ENCODE measurements at places on chromosomes 3 and 15.
A peak's percentile ranks its signal among the peaks of the same experiment; 100 is the strongest.

- no peak for DNase-seq
Measured at GRCh38 chr3:38730281-38730680, 80.8 kb upstream of the SCN5A start.

- DNase-seq = no peak
Measured at GRCh38 chr3:165070682-165071081, 7.6 kb downstream of the SI start.

DNA sequence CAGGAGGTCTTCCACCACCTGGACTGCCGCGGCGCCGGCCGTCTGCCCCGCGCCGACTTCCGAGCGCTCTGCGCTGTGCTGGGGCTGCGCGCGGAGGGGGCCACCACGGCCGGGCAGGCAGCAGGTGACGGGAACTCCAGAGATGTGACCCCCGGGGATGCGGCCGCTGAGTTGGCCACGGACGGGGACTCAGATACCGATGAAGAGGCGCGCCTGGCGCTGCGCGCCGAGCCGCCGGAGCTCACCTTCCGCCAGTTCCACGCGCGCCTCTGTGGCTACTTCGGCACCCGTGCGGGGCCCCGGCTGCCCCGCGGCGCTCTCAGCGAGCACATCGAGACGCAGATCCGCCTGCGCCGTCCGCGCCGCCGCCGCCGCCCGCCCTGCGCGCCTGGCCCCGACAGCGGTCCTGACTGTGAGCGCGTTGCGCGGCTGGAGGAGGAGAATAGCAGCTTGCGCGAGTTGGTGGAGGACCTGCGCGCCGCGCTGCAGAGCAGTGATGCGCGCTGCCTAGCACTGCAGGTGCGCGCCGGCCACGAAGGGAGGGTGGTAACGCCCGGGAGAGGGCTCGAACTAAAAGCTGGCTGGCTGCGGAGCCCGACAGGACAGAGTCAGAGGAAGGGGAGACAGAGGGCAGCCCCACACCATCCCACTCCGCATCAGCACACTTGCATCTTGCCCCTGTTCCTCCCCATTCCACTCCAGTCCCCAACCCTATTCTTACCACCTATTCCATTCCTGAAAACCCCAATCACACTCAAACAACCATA is 885 bp downstream of the EFCC1 start:
- DNase-seq = no peak

DNA sequence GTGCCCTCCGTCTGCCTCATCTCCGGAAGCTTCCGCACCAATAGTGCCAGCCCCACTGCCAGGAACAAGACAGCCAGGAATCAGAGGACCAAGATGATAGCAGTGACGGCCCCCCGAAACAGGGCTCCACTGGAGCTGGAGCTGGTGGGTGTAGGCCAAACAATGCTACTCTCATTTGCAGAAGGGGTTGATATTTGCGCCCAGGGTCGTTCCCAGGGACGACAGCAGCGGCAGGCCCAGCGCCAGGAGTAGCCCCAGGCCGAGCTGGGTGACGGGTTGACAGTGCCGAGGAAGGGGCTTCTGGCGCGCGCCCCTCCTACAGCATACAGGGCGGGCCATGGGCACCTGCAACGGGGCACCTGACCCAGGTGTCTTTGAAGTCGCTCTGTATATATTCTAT is 301.4 kb downstream of the CNTN6 start:
- no peak for DNase-seq

- no peak for DNase-seq
Measured at GRCh38 chr3:463252-464192, 267.0 kb downstream of the CHL1 start.

DNA sequence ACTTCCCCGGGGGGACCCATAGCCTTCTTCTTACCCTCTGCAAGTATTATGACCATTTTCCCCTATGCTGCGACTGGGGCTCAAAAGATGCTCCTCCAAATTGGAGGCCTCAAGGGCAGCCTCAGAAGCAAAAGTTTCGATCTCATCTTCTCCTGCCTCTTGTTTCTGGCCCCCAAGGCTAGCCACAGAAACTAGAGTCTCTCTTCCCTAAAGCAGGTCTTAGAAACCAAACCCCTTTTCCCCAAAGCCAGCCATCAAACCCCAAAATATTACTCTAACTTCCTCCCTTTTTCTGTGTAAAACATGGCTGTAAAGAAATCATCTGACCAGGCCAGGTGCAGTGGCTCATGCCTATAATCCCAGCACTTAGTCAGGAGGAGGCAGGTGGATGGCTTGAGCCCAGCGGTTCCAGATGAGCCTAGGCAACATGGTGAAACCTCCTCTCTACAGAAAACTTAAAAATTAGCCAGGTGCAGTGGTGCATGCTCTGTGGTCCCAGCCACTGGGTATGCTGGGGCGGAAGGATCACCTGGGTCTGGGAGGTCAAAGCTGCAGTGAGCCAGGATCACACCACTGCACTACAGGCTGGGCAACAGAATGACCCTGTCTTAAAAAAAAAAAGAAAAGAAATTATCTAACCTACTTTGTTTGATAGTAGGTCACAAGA is 36.7 kb upstream of the MFGE8 start:
- DNase-seq = no peak

GRCh38 chr3:33132019-33132360 is 18.2 kb downstream of the CRTAP start:
- no peak for DNase-seq

DNA sequence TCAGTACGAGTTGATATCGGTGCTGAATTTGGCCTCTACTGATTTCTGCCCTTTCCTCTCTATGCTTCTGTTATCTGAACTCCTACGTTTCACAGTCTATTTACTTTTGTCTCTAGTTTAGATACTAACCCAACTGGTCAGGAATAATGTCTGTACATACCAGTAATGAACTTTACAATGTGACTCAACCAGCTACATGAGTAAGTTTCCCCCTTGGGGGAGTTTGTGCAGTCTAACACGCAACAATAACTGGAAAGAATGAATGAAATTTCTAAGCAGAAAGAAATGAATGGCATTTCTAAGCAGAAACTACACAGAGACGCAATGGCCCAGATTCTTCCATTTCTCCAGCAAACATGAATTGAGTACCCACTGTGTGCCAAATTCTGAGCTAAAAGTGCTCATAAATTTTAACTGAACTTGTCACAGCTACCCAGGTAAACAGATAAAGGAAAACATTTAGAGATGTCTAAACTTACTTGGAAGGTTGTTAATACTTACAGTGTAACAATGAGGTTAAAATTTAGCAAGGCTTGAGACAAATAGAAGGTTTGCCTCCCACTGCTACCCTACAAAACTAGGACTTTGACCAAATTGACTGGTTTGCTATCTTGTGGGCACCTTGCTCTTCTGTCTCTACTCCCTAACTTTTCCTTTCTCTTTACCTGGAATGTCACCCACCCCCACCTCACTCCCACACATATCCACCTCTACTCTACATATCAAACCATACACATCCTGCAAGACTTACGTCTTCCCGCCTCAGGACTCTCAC is 11.6 kb downstream of the UPK1B start:
- no peak for DNase-seq

GRCh38 chr3:174414902-174415301 is 444.2 kb upstream of the NAALADL2 start:
- no peak for DNase-seq

GRCh38 chr15:81308260-81308659 is 15.7 kb downstream of the STARD5 start:
- no peak for DNase-seq

- no peak for DNase-seq
Measured at GRCh38 chr3:125605756-125606155, 10.5 kb upstream of the OSBPL11 start.

- DNase-seq = no peak
Measured at GRCh38 chr3:167051421-167051820, 328.7 kb downstream of the ZBBX start.

DNA sequence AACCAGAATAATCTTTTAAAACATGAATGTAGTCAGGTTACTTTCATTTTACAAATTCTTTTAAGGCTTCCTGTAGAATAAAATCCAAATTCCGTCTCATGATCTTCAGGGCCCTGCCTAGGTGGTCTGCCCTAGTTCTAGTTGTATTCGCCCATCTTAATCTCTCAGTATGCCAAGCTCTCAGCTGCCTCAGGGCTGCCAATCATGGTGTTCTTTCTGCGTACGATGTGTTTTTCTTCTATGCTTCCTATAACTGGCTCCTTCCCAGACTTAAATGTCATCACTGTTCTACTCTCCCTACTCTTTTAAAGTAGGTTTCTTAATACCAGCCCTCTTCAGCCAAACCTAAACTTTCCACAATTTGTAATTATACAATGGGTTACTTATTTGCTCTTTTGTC is 107.4 kb downstream of the GREM1 start:
- no peak for DNase-seq

GRCh38 chr3:53159156-53160060 is 1.6 kb upstream of the PRKCD start:
- DNase-seq = peak; percentile 59

DNA sequence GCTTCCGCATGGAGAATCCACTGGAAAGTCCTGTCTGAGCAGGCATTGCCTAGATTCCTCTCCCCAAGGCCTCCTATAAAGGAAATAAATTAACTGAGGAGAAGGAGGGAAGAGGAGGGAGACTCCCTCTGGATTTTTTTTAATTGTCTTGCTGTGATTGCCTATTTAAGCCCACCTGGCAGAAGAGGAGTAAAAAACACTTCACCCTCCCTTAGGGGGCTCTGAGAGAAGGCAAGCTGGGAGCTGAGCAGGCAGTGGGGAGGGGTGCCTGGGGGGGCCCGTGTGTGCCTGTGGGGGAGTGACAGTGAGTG is 109.9 kb downstream of the OXNAD1 start:
- no peak for DNase-seq

GRCh38 chr3:62805580-62806277 is 69.5 kb downstream of the CADPS start:
- DNase-seq = no peak

DNA sequence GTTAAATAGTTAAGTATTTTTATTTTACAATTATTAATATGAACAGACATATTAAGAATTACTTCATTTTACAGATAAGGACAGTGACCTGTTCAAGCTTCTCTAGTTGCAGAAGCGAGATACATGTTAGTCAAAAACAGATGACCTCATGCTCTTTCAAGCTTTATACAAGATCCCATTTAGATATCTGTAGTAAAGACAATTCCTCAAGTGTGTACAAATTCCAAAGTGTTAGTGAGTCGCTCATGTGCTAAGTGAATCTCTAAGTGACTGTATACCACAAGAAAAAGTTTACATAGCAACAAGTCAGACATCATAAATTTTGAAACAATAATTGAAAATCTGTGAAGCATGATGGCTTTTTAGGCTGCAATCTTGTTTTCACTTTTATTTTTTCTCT is 293.8 kb downstream of the ROBO1 start:
- no peak for DNase-seq

DNA sequence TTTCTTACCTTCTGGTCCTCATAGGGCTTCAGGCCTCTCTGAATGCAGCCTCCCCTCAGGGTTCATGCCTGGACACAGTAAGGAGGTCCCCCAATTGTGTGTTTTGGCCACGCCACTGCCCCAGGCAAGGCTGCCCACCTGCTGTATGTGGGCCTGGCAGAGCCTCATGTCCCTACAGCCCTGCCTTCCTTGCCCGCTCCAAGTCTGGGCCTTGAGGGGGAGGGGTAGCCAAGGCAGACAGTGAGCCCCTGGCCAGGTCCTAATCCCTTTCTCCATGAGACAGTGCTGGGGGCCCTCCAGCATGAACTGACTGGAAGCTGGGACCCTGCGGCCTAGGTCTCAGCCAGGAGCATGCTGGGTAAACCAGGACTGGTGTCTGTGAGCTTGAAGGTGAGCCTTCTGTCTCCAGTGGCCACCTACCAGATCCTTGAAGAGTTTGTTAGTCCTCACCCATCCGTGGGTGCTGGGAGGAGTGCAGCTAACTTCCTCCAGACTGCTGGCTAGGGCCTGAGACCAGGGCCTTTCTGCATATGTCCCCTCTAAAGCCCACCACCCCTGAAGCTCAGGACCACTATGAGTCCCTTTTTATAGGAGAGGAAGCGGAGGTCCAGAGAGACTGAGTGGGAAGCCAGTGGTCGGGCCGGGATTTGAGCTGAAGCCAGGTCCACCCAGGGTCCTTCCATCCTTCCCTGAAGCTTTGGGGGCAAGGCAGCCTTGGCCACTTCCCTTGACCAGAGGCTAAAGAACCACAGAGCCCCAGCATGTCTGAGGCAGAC is 8.7 kb downstream of the ZBTB47 start:
- DNase-seq = no peak

GRCh38 chr3:121997372-121997771 is 24.7 kb downstream of the ILDR1 start:
- DNase-seq = no peak

DNA sequence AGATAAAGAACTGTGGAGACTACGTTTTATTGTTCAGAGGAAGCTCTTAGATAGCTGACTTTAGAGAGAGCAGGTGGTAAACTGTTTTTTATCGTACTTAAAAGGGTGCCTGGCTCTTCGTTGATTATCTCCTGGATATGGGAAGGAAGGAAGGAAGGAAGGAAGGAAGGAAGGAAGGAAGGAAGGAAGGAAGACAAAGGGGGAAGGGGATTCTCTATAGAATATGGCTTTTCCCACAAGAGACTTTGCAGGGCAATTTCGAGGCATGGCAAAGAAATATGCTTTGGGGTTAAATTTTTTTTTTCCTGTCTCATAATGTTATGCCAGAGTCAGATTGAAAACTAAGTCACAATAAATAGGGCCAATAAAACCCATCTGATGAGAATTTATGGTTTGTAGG is 271.9 kb upstream of the POU1F1 start:
- DNase-seq = no peak

DNA sequence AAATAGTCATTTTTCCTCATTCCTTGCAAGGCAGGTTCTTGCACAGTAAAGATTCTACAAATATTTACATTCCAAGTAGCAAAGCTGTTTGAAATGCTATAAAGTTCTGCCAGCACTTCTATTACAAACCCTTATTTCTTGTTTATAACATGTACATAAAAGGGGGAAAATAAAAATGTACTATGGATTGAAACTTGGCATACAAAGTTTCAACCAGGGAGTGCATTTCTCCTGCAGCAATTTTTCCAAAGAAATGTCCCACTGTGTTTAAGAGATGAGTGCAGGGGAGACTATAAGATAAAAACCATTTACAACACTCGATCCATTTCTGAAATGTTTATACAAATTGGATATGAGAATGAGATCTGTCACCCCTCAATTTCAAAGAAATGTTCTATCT is 3.3 kb downstream of the CNTN3 start:
- DNase-seq = no peak

DNA sequence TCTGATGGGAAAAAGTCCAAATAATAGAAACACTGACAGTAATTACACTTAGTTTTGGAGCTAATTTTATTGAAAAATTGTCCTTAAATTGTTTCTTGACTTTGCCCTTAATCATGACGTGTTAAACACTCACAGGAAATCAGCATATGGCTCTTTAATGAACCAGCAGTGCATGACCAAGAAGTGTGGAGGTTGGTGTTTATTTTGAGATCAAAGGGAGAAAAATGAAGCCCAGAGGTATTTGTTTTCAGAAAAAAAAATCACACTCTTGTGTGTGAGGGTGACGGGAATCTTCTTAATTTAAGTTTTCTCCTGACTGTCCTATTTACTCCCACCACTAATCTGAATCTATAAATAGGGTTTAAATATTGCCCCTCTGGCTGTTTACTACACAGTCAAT is 28.8 kb upstream of the SYNM start:
- DNase-seq = no peak

- DNase-seq = no peak
Measured at GRCh38 chr3:133570937-133571320, 2.6 kb upstream of the CDV3 start.

All from NCI-H2029 (cell line).